GM06990 (cell line): ENCODE measurements at places on chromosomes 6 and 20.

DNA sequence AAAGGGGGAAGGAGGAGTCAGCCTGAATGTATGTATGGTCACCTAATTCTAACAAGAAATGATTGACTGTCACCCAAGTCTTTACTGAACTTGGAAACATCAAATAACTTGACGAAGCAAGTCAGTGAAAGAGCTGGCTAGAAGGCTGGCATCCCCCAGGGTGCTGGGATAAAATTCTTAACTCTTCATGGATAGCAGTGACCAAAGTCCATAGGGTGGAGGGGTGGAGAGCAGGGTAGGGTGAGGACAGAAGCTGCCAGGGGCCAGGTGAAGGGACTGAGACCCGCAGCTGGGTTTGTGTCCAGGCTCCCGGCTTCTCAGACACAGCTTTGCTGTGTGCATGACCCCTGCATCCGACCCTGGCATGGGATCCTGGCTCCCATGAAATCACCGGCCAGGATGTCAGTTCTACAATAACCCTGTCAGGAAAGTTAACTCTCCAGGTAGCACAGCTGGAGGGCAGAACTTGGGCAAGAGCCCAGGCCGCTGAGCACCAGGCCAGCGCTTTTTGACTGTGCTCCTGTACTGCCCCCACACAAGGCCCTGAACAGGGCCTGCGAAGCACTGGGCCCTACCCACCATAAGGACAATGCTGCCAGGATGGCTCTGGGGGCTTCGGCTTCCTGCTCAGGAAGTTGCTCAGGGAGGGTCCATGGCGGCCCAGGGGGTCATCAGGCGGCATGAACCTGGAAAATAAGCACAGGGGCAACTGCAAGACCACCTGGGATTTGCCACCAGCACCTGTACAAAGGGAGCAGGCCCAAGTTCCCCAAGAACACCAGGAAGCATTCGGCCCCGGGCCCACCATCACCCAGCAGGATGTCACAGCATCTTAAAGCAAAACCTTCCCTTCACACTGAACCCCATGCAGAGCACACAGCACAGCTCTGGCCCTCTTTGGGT, 32.5 kb downstream of the ZC3H12D start:
- DNase-seq = no peak

- no peak for DNase-seq
Observed at GRCh38 chr6:8392569-8392968, 42.8 kb downstream of the SLC35B3 start.

GRCh38 chr20:5913166-5913565, 37.2 kb downstream of the TRMT6 start:
- DNase-seq = no peak

DNA sequence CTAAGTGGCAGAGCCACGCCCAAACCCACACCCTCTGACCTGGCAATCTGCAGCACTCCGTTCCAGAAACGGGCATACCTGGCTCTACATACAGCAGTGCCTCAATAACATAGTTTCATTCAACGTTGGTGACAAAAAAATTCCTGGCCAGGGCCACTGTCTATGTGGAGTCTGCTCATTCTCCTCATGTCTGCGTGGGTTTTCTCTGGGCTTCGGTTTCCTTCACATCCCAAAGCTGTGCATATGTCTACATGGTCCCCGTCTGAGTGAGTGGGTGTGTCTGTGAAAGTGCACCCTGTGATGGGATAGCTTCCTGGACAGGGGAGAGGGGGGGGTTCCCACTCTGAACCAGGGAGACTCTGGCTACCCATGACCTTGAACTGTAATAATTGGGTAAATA, 2.1 kb downstream of the KIAA0319 start:
- no peak for DNase-seq

DNA sequence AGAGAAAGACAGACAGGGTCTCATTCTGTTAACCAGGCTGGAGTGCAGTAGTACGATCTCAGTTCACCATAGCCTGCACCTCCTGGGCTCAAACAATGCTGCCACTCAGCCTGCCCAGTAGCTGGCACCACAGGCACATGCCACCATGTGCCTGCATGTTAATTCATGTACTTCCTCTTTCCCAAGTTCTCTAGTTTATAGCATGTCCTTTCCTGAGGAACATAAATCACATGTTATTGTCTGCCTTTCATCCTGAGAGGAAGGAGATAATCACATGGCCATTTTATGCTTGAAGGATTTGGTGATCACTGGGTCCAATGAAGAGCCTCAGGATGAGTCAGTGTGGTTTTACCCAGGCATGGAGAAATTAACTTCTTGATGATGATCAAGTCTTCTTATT, 47.9 kb downstream of the COL11A2 start:
- DNase-seq = no peak

GRCh38 chr20:1171461-1172093, 13.2 kb downstream of the TMEM74B start:
- DNase-seq = no peak

DNA sequence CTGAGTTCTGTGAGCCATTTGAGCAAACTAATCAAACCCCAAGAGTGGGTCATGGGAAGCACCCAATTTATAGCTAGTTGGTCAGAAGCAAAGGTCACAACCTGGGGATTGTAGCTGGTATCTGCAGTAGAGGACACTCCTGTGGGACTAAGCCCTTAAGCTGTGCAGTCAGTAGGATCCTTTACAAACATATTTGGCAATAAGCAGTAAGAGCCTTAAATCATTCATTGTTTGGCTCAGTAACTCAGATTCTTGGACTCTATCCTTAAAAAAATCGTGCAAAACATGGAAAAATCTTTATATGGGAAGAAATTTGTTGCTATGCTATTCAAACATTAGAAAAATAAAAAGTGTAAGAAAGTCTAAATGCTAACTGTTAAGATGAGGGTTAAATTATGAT, 29.9 kb downstream of the FRK start:
- DNase-seq = no peak

DNA sequence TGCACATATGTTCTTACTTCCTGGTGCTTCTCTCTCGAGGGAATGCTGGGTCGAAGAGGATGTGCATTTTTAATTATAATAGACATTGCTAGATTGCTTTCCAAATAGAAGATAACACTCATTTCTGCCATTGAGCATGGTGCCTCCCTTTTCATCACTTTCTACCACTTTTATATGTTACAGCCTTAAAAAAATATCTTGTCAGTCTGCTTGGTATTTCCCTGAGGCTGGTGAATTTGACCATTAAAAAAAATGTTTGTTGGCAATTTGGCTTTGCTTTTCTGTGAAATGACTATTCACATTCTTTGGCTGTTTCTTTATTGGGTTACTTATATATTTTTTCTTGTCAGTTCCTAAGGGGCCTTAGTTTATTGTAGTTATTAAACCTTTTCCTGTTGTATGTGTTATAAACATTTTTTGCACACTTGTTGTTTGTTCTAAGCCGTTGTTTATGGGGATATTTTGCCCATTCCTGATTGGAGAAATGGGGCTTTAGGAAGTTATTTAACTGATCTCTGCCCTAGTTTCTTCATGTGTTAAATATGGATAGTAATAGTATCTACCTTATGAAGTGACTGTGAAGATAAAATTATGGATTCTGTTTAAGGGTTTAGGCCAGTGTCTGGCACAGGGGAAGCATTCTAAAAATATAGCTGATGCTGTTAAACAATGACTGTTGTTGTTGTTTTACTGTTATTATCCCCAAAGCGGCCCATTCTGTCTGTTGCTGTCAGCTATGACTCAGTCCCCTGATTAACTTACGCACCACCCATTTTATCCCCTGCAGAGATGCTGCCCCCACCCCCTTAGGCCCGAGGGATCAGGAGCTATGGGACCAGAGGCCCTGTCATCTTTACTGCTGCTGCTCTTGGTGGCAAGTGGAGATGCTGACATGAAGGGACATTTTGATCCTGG, 3.8 kb downstream of the DDR1 start:
- no peak for DNase-seq

DNA sequence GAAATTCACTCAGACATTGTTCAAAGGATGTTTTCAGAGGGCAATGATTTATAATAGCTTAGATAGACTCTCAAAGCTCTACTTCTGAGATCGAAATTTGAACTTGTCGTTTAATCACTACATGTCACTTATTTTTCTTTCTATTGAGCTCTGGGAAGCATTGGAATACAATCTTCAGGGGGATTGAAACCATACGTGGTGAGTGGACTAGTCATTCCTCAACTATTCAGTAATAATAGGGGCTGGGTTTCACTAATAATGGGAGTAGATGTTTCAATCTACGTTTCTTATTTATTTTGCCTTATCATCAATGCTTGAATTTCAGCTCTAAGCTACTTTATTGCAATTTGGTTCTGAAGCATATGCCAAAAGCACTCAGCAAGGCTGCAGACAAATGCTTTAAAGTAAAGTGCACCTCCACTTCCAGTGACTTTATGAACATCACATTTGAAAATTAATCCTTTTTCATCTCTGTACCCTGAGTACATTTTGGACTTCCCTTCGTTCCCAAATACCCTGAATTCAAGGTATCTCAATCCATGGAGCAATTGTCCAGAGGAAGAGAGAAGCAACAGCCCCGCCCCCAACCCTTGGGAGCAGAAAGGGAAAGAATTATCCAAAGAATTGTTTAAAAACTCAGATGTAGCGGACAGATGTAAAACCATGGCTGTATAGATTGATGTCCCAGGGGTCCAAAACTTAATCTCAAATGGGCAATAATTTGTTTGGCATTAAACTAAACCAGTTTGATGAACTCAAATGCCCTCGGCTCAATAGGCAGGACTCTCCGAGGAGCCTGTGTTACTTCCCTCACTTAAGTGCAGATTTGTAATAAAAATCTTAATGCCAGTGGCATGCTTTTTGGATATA, 68.1 kb downstream of the HFE start:
- no peak for DNase-seq

- DNase-seq = no peak
Observed at GRCh38 chr6:4928426-4928825, 75.4 kb downstream of the RPP40 start.

DNA sequence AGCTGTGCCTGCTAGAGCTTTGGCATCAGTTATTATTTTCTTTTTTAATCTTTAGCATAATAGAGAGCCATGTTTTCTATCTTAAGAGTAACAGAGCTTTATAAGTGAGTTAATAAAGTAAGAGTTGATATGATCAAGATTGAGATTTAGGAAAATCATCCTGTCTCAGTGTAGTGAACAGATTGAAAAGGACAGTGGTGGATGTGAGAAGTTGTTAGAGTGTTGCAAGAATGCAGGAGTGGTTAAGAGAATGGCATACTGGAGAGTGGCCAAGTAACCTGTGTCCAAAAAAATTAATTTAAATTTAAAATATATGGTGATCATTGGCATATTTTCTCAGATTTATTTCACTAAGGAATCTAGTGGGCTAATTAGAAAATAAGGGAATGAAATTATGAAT, 629.3 kb downstream of the GRIK2 start:
- no peak for DNase-seq

DNA sequence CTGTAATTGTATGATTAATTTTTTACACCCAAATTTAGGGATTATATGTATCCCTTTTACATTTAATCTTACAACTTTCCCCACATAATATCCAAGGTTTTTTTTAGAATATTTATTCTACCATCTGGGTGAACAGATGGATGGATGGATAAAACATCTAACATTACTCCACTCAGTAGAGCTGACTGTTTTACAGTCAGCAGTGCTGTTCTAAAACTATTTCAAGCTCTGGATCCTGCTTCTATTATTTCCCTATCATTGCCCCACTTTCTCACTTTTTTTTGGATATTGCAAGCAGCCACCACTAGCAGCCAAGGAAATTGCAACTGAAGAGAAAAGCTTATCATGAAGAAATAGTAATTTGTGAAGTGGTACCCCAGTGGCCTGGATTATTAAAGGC, 173.7 kb downstream of the ARHGAP18 start:
- no peak for DNase-seq

DNA sequence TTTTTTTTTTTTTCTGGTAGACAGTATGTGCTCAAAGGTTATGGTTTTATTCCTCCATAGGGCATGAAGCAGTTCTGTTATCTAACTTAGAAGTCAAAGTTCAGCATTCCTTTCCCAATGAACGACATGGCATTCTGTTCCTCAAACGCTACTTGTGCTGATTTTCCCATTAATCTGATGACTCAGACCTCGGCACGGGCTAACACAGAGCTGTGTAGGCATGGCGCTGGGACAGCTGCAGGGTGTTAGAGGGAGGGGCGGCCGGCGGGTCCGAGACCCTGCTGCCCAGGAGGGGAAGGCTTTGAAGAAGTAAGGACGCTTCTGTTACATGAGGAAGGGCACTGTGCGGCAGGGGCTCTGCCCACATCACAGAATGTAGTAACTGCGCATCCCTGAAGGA, 93.6 kb upstream of the AGPAT4 start:
- no peak for DNase-seq

DNA sequence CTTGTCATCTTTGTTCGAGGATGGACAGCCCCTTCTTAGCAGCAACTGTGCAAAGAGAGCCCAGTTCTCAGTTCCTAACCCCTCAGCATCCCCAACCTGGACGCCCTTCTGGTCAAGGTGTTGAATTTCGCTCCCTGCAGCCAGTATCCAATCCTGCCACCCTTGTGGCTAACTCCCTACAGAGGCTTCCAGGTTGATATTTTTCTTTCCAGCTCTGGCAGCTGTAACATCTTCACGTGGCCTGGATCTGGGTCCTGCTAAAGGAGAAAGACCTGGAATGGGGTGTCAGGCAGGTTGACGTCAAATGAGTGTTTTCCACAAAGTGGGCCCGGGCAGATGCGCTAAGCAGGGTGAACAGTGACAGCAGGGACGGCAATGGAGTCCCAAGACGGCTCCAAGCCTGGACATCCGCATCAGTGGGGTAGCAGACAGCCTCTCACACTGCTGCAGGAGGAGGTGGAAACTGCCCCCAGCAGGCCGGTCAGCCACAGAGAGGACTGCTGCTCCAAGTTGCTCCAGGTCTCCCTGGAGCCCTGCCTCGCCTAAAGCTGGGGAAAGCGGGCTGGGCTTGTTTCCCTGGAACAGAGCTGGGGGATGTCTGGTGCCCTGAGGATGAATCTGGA, 1.0 kb upstream of the YTHDF1 start:
- no peak for DNase-seq

- no peak for DNase-seq
Observed at GRCh38 chr6:104170401-104170800, 689.3 kb downstream of the HACE1 start.

DNA sequence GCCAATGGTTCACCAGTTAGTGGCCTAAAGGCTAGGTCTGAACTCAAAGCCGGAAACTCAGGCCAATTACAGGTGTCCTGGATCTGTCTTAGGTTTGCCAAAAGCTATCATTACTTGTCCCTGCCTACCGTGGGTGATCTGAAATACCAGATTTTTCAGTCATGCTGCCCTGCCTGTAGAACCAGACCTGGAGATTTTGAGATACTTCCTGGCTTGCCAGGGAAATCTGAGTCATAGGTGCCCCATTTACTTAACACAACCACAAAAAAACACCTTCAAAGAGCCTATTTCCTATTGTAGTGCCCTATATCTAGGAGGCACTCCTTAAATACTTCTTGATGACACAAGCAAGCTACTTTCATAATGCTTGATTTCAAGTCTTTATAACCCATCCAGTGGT, 13.9 kb upstream of the RANBP9 start:
- DNase-seq = no peak

DNA sequence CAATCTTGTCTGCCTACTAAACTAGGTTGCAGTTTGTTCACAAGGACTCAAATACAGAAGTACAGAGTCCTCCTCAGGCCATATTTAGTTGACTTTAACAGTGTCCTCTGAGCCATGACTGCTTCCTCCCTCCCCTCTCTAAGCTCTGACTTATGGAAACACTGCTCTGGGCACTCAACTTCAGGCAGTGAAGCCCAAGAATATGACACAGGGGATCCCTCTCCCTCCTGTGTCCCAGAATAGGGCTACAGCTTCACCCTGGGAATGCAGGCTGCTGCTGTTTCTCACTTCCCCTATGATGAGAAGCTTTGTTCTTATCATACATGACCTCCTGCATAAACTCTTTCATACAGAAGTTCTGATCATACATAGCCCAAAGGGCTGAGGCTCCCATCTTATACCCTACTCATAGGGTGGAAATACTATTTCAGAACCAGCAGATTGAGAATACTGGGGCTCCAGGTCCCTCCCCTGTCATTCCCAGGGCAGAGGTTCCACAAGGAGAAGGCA, 97.3 kb upstream of the UST start:
- no peak for DNase-seq
